Stimulated activated CD8-positive, alpha-beta memory T cell treated with anti-CD3 and anti-CD28 coated beads, Interleukin-7, amount 100 ng/mL, for 48 hours (primary cell): ENCODE measurements at places on chromosomes 6 and 20.

GRCh38 chr6:76876922-76877553 is 586.3 kb downstream of the HTR1B start:
- DNase-seq, result no peak

- no peak for DNase-seq
These were observed 70.9 kb upstream of the PLEKHG1 start for GRCh38 chr6:150528648-150529285.

- no peak for DNase-seq
These were observed 493.8 kb downstream of the NKAIN2 start for GRCh38 chr6:124297507-124297906.

- no peak for DNase-seq
These were observed 728 bp downstream of the FUT9 start for GRCh38 chr6:96016334-96017069.

DNA sequence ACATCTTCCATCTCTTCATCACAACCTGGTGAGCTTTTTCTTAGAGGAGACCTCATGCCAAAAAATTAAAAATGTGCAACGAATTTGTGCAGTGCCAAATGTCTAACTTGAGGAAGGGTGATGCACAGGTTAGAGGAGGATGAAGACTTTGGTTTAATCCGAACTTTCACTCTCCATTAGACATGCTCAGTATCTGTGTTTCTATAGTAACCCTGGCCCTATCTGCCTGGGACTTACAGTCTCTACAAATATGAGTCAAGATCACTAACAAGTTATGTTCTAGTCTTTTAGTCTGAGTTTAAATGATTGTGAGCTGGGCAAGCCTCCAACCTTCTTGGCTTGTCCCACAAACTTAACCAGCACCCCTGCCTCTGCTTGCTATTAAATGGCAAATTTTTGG is 377.0 kb downstream of the BMP2 start:
- DNase-seq, result no peak

- DNase-seq, result no peak
These were observed 79.0 kb downstream of the NRSN1 start for GRCh38 chr6:24205020-24205492.

DNA sequence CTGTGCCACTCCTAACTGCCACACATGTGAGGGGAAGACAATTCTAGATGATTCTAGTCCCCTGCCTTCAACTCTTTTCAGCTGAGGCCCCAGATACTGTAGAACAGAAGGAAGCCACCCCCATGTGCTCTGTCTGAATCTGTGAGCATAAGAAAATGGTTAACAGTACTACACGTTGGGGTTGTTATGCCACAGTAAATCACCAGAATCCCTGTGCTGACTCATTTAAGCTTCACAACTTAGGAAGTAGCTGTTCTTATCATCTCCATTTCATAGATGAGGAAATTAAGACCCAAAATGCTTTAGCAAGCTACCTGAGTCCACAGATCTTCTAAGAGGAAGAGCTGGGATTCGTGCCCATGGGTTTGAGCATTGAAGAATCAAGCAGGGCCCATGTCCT is 27.4 kb upstream of the SCRT2 start:
- no peak for DNase-seq

DNA sequence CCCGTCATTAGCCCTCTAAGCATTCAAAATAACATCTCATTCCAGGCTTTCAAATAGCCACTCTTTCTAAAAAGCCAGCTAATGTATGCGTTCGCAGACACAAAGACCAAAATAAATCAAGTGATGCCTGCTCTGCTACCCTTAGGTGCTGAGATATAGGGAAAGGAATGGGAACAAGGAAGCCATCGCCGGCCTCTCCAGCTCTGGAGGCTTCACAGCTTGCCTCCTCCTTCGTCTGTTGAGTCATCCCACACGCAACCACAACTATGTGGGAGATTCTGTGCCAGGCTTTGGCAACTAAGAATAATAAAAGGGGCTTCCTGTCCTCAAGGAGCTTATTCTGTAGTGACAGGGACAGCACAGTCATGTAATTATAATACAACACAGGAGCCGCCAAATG is 27.3 kb upstream of the SLC22A23 start:
- no peak for DNase-seq

DNA sequence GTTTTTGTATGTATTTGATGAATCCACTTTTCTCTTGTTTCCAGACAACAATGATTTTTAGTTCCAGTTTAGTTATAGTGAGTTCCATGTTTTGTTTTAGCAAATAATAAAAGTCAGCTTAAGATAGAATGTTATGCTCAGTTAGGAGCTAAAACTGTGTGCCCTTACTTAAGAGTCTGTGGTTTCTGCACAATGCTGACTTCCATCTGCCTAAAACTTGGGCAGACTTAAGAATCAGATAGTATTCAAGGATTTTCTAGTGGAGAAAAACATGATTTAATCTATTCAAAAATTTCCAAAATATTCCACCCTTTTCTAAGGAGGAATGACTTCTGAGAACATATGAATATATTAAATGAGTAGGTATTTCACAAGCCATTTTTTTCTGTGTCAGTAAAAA is 32.8 kb downstream of the LAMA4 start:
- DNase-seq, result no peak

- no peak for DNase-seq
These were observed 51.0 kb upstream of the IL20RA start for GRCh38 chr6:137095651-137096238.

DNA sequence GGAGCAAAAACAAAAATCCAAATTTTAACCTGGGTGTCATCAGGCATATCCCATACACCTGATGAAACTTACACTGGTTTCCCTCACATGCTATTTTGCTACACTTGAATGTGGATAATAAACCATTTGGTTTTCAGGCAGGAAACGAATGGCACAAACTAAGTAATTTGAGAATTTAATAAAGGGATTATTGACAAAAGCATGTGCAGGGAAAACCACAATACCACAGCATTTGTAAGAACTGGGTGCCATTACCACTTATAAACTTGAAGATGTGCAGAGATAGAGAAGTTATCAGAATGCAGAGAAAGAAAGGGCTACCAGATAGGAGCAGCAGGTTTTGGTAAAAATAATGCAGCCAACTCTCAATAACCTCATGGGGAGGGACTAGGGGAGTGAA is 151.2 kb downstream of the RFX6 start:
- no peak for DNase-seq

DNA sequence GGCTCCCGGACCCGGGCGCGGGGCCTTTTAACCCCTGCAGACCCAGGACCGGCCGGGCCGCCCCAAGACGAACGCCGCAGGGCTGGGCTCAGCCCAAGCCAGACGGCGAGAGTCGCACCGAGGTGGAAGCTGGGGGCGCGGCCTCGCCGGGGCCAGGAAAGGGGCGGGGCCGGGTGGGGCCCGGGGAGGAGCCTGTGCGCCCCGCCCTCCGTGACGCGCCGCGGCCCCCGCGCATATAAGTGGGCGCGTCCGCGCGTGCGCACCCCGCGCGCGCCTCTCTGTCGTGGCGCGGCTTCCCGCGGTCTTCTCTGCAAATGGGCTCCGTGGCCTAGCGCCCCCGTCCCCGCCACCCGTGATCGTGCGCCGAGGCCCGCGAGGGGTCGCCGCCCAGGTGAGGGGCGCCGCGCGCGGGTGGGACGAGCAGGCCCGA is at the start of gene PPDPF:
TSS of gene PPDPF (plus strand) at position 262 of the 430 bp plus-strand sequence. CDS start 544 bp downstream, outside the sequence.
- DNase-seq, result peak; percentile 43
